Endothelial cell (in vitro differentiated cells): ENCODE measurements at places on chromosomes 5 and 9.
A peak's percentile ranks its signal among the peaks of the same experiment; 100 is the strongest.

DNA sequence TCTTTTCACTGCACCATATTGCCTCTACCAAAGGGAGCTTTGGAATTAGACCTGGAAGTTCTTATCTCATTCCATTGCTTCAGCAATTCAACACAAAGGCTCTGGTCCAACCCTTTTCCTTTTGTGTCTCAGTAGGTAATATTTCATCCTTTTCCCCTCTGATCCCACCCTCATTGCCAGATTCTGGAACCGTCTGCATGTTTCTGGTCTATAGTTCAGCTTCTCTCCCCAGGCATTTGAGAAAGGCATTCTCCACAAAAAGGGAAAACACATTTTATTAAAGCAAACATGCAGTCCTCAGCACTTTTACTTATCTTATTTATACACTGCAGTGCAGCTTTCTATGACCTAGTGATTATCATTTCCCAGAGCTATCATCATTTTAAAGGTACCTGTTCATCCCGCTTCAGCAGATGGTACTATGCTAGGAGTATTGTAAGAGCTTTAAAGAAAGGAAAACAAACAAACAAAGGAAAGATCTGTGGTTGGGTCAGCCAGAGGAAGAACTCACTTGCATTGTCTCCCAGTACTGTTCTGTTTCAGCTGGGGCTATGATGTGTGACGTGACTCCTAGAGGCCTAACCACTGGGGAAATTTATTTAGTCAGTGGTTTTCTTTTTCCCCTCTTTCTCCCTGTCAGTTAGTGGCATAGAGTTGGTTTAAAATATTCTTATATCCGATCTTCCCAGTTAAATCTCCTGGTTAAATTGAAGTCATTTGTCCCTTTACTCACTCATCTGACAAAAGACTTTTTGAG lies 269.2 kb downstream of the TMEM38B start:
- H3K4me3 ChIP-seq: no peak overlapping the region
- DNase-seq: no peak
- H3K27me3 ChIP-seq: no peaks in the 10 kb centered on the region
- peak overlapping the region; percentile 81 for H3K27ac ChIP-seq
- peaks cover 26% of the 10 kb centered on the region for H3K4me1 ChIP-seq

- peaks cover 61% of the 10 kb centered on the region for H3K4me1 ChIP-seq
- H3K27ac ChIP-seq: peak overlapping the region; percentile 89
- H3K27me3 ChIP-seq: peaks cover 5% of the 10 kb centered on the region
These were observed 30.5 kb downstream of the TRIO start for GRCh38 chr5:14173377-14174229.

DNA sequence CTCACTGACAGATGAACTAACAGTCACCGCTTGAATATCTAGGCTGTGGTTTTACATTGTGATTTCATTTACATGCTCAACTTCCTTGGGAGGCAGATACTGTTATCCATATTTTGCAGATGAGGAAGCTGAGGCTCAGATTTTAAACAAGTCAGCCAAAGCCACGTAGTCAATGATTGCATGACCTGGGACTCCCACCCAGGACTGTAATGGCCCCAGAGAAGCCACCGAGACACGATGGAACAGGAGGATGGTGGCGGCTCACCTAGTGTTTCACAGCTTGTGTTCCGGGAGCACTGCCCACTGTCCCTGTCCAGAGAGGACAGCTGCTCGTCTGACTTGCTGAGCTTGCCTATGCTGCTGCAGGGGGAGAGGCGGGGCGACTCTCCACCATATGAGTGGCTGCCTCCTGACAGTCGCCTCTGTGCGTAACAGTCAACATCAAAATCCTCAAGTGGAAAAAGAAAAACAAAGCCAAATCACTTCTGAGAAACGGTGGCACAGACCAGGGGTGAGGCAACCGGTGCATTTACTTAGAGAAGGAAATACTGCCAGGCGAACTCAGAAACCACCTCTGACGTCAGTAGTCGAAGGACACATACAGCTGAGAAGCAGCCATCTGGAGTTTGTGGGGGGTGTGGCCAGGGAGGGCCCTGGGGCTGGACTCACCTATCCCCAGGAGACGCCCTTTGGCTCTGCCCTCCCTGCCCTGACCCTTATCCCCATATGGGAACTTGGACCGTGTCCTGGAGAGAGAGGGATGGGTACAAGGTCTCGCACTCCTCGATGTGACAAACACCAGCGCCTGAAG lies 82.5 kb downstream of the PRRT1B start:
- H3K4me1 ChIP-seq: peaks cover 26% of the 10 kb centered on the region
- H3K27ac ChIP-seq: peak overlapping the region; percentile 36
- H3K36me3 ChIP-seq: peaks cover 54% of the 10 kb centered on the region

- no peak for DNase-seq
- no peaks in the 10 kb centered on the region for H3K36me3 ChIP-seq
- no peaks in the 10 kb centered on the region for H3K4me1 ChIP-seq
These were observed 290.4 kb upstream of the PDE4D start for GRCh38 chr5:60183881-60184280.

- H3K27me3 ChIP-seq: no peaks in the 10 kb centered on the region
- H3K4me3 ChIP-seq: no peak overlapping the region
- H3K4me1 ChIP-seq: no peaks in the 10 kb centered on the region
- no peak for DNase-seq
- no peak overlapping the region for H3K27ac ChIP-seq
These were observed 274.2 kb downstream of the BRINP1 start for GRCh38 chr9:119095072-119095471.

DNA sequence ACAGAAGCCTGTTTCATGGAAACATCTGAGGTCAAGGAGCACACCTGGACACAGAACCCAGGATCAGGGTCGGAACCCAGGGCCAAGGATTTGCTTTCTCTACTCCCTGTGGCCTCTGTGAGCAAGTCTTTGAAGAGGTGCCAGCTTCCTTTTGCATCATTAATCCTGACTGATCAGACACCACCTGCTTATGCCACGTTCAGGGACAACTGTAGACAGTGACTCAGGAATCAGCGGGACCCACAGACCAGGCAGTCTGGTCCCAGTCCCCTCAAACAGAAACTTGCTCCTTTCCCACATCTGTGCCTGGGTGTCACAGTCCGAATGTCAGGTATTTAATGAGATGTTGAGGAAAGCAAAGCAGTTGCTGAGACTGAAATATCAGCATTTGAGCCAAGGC lies 154.8 kb downstream of the SGCD start:
- H3K36me3 ChIP-seq: no peaks in the 10 kb centered on the region
- no peak overlapping the region for H3K27ac ChIP-seq
- H3K4me3 ChIP-seq: no peak overlapping the region
- H3K27me3 ChIP-seq: peaks cover 4% of the 10 kb centered on the region
